Stimulated activated effector memory CD8-positive, alpha-beta T cell treated with anti-CD3 and anti-CD28 coated beads, Interleukin-12 subunit alpha, Interleukin-12 subunit beta, amount 100 ng/mL, for 72 hours (primary cell): ENCODE measurements at places on chromosomes 5 and 9.

DNA sequence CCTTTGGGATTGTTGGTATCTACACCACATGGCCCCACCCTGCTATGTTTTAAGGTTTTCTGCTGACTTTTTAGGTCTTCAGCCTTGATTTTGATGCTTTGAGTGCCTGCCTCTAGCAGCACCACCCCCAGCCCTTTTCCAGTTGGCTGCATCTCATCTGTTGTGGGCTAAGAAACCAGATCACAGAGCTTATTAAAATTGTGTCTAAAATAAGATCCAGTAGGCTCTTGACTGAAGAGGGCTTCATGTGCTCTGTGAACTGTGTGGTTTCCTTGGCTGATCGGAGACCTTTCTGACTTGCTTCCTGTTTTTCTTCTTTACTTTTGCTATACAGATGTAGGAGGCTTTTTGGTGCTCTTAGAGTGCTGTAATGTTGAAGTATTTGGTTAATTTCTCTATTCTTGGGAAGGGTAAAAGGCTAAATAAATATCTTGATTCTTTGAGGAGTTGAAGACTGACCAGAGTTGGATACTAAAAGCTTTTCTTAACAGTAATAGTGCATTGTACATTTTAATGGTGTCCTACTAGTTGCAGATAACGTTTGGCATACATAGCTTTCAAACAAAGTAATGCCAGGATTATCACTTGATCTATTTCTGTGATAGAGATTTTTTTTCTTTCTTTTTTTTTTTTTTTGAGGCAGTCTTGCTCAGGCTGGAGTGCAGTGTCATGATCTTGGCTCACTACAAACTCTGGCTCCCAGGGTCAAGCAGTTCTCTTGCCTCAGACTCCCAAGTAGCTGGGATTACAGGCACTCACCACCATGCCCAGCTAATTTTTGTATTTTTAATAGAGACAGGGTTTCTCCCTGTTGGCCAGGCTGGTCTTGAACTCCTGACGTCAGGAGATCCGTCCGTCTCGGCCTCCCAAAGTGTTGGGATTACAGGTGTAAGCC lies 4.5 kb downstream of the UBE2D2 start:
- no peak for DNase-seq

GRCh38 chr9:98971915-98972223 lies 28.2 kb downstream of the COL15A1 start:
- no peak for DNase-seq

DNA sequence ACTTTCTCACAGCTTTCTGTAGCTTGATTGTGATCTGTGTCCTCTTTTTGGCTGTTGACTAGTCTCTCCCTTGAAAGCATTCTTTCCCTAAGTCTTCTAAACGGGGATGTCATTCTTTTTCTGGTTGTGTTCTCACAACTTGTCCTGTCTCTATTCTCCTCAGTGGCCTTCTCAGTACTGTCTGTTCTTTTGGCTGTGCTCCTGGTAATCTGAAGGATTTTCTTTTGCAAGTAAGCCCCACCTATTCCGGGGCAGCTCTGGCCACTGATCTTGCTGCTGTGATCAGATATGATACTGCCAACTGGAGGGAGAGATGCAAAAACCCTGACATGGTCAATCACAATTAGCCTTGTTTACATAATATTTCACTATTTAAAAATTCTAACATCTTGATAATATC lies 172.2 kb downstream of the CDC42SE2 start:
- DNase-seq = no peak

GRCh38 chr5:93572101-93572607 lies 8.9 kb downstream of the NR2F1-AS1 start:
- no peak for DNase-seq

DNA sequence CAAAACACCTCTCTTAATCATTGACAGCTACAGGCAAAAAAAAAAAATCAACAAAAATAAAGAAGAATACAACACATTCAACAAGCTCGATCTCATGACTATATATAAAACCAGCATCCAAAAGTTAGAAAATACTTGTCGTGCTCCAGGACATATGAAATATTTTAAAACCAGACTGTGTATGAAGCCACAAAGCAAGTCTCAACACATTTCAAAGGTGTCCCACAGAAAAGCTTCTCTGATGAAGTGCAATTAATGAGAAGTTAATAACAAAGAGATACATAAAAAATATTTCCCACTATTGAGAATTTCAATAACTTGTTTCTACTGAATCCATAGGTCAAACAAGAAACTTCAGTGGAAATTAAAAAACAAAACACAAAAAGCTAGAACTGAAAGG lies 178.7 kb downstream of the PLK2 start:
- DNase-seq = no peak

- no peak for DNase-seq
Observed at GRCh38 chr9:37897665-37898064, 6.3 kb downstream of the SLC25A51 start.

- no peak for DNase-seq
Observed at GRCh38 chr5:58938563-58939424, 355.9 kb downstream of the RAB3C start.

GRCh38 chr9:123329329-123329955 lies 26.6 kb upstream of the CRB2 start:
- DNase-seq = no peak

- DNase-seq = no peak
Observed at GRCh38 chr5:83364312-83365299, 106.9 kb upstream of the VCAN start.

DNA sequence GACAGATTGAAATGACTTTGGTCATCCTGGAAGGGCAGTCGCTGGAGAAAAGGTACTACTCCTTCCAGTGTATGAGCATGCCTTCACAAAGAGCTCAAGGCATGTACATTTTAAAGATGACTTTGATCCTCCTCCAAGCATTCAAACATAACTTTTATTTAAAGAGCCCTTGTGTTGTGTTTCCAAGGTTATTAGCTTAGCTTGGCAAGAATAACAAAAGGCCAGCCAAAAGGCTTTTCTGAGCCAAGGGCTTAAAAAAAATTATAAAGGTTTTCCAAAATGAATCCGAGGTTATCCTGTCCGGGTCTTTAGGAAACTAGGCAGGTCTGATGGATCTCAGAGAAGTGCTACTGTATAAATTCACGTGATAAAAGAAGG lies 71.0 kb upstream of the PLPP6 start:
- no peak for DNase-seq

GRCh38 chr5:107469064-107469463 lies 201.7 kb downstream of the EFNA5 start:
- DNase-seq = no peak

DNA sequence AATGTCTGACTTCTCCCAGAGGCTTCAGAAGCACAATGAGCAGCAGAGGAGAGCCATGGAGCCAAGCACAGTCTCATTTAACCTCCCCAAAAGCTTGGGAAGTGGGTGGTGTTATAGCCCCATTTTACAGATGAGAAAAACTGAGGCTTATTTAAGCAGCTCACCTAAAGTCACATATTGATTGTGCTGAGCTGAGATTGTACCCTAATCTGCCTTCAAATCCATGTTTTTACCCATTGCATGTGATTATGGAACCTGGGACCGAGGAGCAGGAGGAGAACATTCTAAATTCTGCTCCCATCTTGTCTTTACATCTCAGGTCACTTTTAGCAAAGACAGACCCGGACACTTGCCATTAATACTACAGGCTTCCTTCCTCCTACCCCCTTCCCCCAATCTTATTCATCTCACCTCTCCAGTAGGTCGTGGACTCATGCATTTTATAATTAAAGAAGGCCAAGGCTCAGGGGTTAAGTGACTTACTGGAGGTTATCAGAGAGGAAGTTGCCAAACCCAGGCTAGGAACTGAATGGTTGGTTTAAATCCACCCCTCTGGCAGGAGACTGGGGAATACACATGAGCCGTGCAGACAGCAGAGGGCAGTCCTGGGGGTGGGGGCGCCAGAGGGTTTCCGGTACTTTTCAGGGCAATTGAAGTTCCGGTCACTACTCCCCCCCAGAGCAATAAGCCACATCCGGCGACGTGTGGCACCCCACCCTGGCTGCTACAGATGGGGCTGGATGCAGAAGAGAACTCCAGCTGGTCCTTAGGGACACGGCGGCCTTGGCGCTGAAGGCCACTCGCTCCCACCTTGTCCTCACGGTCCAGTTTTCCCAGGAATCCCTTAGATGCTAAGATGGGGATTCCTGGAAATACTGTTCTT lies 51.0 kb upstream of the IL17B start:
- DNase-seq = no peak

DNA sequence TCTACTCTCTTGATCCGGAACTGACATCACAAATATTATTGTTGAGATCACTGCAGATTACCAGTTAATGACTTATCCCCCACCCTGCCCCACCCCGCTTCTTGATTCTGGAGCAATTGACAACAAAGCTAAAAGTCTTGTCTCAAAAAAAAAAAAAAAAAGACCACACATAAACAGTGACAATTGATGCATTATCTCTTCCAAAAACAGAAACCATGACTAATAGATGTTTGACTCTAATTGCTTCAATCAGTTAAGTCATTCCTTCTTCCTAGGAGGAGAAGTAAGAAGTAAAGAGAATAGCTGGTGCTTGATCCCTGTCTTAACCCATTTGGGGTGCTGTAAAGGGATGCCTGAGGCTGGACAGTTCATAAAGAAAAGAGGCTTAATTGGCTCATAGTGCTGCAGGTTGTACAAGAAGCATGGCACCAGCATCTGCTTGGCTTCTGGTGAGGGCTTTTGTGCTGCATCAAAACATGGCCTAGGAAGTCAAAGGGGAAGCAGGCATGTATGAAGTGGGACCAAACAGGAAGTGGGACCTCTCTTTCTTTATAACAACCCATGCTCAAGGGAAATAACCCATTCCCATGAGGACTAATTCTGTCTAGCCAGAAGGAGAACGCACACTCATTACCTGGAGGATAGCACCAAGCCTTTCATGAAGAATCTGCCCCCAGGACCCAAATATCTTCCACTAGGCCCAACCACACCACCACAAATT lies 158.7 kb downstream of the TMEM167A start:
- DNase-seq = no peak

- no peak for DNase-seq
Observed at GRCh38 chr9:127543221-127543620, 68.9 kb upstream of the STXBP1 start.

DNA sequence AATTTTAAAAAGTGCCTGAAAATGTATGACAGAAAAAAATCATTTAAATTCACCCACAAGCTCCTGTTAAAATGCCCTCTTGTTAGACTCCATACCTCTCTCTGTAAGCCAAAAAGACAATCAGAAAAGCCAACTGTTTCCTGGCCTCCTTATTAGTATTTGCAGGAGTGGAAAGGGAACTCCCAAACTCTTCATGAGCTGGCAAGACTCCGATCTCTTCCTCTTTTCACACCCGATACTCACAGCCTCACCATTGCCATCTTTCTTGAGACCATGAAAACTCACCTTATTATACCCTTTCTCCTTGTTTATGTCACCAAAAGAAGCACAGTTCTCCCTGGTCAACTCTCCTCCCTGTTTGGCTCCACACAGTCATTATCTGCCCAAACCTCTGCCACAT lies 197.8 kb downstream of the DMAC1 start:
- DNase-seq = no peak

DNA sequence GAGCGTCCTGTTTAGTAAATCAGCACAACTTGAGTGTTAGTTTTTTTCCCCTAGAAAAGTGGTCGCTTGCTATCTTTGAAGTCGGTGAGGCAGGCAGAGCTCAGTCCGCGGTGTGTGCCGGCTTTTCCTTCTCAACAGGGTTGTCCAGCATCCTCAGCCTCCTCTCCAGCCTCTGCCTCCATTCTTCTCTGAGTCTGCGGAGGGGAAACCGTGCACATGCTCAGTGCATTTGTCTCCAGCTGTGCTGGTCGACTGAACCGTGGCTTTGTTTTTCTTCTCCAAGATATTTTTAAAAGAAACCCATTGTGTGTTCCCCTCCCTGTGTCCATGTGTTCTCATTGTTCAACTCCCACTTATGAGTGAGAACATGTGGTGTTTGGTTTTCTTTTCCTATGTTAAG lies 25.3 kb downstream of the FAM240B start:
- DNase-seq = no peak

DNA sequence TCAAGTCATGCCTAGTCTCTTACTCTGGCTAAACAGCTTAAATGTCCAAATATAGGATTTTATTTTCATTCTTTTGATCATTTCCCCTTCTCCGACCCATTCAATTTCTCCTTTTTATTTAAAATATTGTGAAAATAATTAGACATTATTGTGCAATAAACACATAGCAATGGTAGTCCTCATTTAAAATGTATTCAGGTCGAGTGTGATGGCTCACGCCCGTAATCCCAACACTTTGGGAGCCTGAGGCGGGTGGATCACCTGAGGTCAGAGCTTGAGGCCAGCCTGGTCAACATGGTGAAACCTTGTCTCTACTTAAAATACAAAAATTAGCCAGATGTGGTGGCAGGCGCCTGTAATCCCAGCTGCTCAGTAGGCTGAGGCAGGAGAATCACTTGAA lies 26.7 kb downstream of the ADAMTS6 start:
- no peak for DNase-seq

GRCh38 chr5:150846654-150847333 lies 473 bp downstream of the IRGM start:
- peak; percentile 24 for DNase-seq

GRCh38 chr5:135400866-135401265 lies 1.8 kb upstream of the MACROH2A1 start:
- DNase-seq = no peak

GRCh38 chr5:120510994-120511686 lies 47.0 kb downstream of the PRR16 start:
- DNase-seq = no peak

DNA sequence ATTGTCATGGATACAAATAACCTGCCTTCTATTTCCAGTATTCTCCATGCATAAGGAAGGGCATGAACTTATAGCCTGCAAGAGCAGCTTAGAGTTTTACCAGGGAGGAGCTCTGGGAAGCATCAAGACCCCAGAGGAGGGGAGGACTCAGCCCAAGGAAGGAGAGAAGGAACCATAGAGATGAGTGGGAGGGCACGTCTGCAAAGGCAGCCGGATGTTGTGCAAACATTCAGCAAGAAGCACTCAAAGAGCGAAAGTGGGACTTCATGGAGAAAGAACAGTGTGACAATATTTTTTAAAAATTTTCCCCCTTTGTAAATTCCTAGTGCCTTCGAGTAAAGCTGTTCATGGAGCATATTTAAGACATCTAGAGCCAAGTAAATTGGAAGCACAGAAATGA lies 270.1 kb upstream of the PTGER4 start:
- no peak for DNase-seq

DNA sequence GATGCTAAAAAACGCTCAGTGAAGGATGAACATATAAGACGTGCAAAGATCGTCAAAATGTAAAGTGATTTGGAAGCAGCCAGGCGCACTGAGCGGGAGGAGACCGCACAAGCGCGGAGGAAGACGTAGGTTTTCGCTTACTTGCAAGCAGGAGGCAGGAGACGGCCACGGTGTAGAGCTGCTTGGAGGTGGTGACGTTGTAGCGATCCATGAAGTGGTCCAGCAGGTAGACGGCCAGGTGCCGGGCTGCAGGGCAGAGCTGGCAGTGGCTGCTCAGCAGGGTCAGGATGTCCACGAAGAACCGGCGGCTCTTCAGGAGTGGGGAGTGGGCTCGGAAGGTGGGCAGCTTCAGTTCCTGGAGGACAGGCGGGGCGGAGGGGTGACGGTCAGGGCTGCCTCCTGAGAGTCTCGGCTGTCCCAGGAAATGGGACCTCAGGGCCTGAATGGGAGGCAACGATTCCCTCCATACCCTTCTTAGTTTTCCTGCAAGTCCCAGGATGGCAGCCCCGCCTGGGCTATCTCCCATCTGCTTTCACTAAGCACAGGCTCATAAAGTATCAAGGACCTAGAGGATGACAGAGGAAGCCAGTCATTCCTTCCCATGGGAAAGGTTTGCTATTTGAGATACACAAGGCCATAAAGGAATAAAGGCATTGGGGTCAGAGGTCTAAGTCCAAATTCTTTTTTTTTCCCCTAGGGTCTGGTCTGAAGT lies 31.8 kb downstream of the CCNJL start:
- no peak for DNase-seq
